ENCODE measurements at places on chromosomes 7 and 10. TPM values are rescaled to one million over a fixed set of nuclear protein-coding genes. Genes with fewer than 3 reads are reported as not detected.

The PAPOLB gene
- 0.11 TPM for total RNA-seq

The ADAM12 gene
- total RNA-seq: 0.19 TPM

The MMP21 gene
- not detected for total RNA-seq

The MACC1 gene
- total RNA-seq: 17.1 TPM

The TMEM270 gene
- total RNA-seq: not detected

The IRF5 gene
- total RNA-seq: 0.28 TPM

The DNAJC9 gene
- total RNA-seq: 29.2 TPM

The CNNM1 gene
- 0.57 TPM for total RNA-seq

The GPC2 gene
- total RNA-seq: 44.8 TPM

The INHBA gene
- 2.7 TPM for total RNA-seq

The CPA2 gene
- total RNA-seq: 0.31 TPM

The ACTR3C gene
- not detected for total RNA-seq

The SORBS1 gene
- 36.3 TPM for total RNA-seq

The CRYGN gene
- 1.0 TPM for total RNA-seq

- DNase-seq: no peak
These were observed 77.9 kb downstream of the CTNNA3 start for GRCh38 chr10:67618116-67618515.

GRCh38 chr10:107425931-107426553 lies 261.5 kb upstream of the SORCS1 start:
- DNase-seq: no peak

- DNase-seq: no peak
These were observed 16.8 kb downstream of the LAT2 start for GRCh38 chr7:74226633-74227032.

GRCh38 chr7:95993380-95993779 lies 221.0 kb downstream of the DYNC1I1 start:
- no peak for DNase-seq

- no peak for DNase-seq
These were observed 62.0 kb downstream of the KIAA1549 start for GRCh38 chr7:138919216-138919615.

- no peak for DNase-seq
These were observed 207.3 kb downstream of the KIAA1217 start for GRCh38 chr10:24416248-24416647.

DNA sequence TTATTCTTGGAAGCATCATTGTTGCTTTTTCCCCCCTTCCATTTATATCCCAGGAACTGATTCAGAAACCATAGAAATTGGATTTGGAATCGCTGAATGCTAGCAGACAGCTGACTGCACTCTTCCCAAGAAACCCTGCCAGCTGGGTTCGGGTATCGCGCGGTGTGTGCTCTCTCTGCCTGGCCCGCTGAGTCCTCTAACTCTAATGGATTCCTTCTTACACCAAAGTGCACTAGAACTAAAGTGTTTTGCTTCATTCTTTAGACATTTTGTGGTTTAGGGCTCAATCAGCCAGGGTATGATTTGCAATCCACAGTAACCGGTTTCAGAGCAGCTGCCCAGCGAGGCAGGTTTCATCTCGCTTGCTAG lies 92.2 kb downstream of the EGFR start:
- DNase-seq: no peak

- no peak for DNase-seq
These were observed 75.0 kb upstream of the ADAM12 start for GRCh38 chr10:126463286-126463685.

DNA sequence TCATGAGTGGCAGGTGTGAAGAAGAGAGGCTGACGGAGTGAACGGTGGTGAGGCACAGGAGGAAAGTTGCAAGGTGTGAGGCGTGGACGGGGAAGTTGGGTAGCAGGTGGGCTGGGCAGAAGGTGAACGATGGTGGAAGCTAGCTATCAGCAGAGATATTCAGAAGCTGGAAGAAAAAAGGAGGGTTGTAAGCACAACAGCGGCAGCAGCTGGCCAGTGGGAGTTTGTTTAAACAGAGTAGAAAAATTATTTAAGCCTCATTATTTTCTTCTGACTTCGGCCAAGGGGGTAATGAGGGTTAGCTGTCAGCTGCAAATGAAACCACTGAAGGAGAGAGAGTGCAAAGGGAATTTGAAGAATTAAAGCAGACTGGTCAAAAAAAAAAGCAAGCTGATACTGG lies 62.1 kb upstream of the PRKAR2B start:
- DNase-seq: no peak

GRCh38 chr7:1460821-1461645 lies 1.8 kb upstream of the MICALL2 start:
- no peak for DNase-seq

DNA sequence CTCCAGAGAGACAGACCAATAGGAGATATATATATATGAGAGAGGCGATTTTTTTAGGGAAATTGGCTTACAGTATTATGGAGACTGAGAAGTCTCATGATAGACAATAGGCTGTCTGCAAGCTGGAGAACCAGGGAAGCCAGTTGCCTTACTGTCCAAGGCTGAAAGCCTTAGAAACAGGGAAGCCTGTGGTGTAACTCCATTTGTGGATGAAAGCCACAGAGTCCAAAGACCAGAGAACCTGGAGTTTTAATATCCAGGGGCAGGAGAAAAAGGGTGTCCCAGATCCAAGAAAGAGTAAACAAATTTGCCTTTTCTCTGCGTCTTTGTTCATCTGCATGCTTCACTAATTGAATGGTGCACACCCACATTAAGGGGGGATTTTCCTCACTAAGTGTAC lies 71.6 kb upstream of the TEX47 start:
- no peak for DNase-seq

- peak; percentile 40 for DNase-seq
These were observed 9.3 kb downstream of the TBATA start for GRCh38 chr10:70775679-70776454.

- DNase-seq: no peak
These were observed 279.7 kb downstream of the CCSER2 start for GRCh38 chr10:84608126-84608525.

DNA sequence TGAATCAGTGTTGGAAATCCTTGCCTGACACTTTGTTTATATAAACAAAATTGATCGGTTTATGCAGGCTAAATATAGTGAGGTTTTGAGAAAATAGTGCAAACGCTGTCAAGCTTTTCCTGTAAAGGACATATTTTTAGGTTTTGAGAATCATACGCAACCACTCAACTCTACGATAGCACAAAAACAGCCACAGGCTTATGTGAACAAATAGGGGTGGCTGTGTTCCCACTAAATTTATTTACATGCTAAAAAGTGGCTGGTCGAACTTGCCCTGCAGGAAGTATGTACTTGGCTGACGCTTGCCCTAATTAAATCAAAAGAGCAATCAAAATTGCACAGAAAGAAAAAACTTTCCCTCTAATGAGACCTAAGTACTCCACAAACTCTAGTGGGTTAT lies 234.7 kb upstream of the CACNA2D1 start:
- no peak for DNase-seq

DNA sequence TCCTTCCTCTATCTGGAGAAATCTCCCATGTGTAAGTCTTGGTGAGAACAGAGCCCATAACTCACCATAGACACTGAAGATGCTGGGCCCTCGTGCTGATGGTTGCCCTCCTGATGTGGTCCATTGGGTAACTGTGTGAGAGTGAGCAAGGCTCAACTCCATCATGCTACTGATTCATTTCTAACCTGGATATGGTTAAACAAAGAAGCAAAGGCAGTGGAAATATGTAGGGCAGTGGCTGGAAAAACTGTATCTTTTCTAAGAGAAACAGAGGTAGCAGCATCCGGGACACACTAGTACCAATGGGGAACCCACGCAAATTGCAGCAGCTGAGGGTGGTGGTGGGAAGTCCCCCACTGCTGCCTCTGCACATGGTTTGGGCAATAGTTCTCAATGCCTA lies 221.7 kb downstream of the KLF6 start:
- no peak for DNase-seq

GRCh38 chr7:5635006-5635405 lies 146.5 kb downstream of the RNF216 start:
- DNase-seq: no peak

GRCh38 chr7:147765301-147765700 lies 825.3 kb upstream of the C7orf33 start:
- no peak for DNase-seq

DNA sequence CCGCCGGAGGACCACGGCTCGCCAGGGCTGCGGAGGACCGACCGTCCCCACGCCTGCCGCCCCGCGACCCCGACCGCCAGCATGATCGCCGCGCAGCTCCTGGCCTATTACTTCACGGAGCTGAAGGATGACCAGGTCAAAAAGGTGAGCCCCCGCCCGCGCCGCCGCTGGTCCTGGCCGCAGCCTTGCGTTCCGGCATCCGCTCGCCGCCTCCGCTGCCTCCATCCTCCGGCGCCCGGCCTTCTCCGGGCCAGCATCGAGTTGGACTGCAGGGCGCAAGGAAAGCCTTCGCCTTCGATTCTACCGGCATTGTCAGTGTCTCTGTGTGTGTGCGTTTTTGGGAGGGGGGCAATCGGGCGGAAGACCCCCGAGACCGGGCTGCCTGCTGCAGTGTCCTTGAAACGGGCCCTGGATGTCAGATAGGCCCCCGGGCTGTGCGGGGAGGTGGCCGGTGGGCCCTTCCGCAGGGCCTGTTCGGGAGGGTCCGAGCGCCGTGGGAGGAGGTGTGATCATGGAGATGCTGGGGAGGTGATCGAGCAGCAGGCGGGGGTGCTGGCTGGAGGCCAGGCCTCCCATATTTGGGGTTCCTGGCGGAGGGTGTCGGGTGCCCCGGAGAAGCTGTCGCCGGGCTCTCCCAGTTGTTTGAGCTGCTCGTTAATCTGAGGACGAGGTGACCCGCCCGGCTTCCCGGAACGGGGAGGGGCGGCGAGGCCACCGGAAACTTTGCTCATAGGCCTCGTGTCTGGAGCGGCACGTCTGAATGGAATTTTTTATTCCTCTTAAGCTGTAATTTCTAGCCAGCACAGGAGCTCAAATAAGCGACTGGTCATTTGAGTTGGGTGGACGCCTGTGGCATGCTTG lies 40.8 kb downstream of the HK1 start:
- no peak for DNase-seq

DNA sequence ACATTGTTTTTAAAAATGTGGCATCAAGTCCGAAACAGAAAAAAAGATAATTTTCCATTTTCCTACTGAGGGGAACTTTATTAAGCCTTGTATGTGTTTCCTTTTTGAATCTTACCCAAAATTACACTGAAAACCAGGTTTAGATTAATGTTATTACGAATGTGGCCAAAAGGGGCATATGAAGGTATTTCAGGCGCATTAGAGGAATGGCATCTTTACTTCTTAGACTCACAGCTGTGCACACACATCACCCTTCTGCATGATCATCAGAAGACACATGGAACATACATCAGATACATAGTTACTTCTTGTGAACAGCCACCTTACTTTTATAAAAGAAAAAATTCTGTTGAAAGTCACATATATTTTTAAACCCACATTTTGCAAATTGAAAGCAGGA lies 58.6 kb upstream of the ZPBP start:
- no peak for DNase-seq

DNA sequence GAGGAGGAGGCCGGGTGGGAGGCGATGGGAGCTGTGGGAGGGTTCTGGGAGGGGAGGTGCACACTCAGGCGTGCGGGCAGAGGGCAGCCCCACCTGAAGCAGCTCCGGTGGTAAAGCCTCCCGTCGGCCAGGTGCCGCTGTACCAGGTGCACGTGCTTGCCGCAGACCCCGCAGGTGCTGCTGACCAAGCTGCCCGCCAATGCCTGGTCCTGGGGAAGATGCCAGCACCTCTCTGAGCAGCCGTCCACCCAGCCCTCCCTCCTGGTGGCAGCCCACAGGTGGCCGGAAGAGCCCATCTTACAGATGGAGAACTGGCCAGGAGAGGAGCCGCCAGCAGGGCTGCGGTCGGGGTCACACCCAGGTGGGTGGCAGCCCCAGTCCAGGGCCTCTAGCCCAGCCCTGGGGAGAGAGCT lies 12.6 kb downstream of the MICALL2 start:
- no peak for DNase-seq

DNA sequence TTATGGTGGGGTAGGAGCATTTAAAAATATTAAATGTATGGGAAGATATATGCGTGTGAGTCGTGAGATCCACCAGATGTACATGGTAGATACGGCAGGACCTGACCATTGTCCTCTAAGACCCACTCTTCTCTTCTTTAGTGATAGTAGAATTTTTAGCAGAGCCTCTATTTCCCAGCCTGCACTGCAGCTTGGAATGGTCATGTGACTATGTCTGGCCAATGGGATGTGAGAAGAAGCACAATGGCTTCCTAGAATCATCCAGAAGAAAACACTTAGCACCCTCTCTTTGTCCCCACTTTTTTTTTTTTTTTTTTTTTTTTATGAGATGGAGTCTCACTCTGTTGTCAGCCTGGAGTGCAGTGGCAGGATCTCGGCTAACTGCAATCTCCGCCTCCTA lies 86.6 kb upstream of the CYTH3 start:
- DNase-seq: no peak

GRCh38 chr7:157910446-157910845 lies 573.6 kb downstream of the DNAJB6 start:
- DNase-seq: no peak
